Right renal pelvis (tissue), 4 donors: ENCODE measurements at places on chromosomes 12 and 14. TPM values are rescaled to one million over a fixed set of nuclear protein-coding genes. Genes with fewer than 3 reads are reported as not detected.

The FOXG1 gene
- polyA plus RNA-seq, result 0.06 TPM

The MGST1 gene
- 29.4 TPM for polyA plus RNA-seq

The SSTR1 gene
- polyA plus RNA-seq, result 2.6 TPM

The CDKN1B gene
- 70.5 TPM for polyA plus RNA-seq

The DENND5B gene
- 34.4 TPM for polyA plus RNA-seq

DNA sequence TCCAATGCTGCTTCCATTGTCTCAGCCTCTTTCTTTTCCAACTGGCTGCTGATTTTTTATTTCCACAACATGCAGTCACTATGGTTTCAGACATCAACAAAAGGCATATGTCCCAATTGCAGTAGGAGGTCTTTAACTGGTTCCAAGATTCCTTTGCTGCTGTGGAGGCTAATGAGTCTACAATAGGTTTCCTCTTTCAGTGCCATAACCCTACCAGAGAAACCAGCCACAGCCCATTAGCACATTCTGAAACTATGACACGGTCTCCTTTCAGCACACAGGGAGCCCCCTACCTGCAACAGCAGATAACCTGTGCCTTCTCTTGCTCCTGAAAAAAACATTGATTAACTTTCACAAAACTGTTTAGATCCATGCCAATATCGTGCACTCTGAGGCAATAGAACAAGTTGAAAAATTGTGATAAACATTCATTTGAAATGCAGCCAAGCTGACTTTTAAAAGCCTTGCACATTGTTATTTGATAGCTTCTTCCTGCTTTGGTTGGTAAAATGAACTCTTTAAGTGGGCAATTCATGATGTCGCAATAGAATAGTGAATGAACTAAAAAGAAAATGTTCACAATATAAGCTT, 32.4 kb downstream of the PLEKHG7 start:
- no peak for DNase-seq

GRCh38 chr14:57979376-57980048, 113.6 kb upstream of the SLC35F4 start:
- DNase-seq, result no peak

GRCh38 chr12:89576572-89577220, 50.8 kb upstream of the POC1B start:
- no peak for DNase-seq

- no peak for DNase-seq
Observed at GRCh38 chr12:96876966-96877365, 30.1 kb upstream of the NEDD1 start.

DNA sequence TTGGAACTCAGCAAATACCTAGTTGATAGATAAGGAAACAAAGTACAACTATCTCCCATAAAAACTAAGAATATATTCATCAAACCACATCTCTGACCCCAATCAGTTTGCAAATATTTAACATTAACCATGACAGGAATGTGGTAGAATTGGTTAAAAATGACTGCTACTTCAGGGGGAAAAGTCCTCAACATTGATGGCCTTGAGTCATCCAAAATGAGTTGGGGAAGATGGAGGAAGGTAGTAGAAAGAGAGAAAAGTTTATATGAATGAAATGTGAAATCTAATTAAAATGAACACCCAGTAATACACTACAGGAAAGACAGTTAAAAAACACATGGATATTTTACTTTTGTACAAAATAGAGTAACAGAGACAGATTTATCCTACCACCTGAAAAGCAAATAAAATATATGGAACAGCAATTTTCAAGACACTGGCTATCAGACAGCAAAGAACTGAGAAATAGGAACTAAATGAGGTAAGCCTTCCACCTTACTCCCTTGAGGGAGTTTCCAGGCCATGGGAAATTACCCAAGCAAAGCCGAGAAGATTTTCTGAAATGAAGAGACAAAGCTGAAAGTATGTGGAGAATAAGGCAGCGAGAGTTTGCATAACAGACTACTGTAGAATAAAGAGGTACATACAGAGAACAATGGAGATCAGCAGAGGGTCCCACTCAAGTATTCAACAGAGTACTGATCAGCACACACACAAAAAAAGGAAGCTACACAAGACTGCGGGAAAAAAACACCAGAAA, 49.6 kb downstream of the TC2N start:
- DNase-seq, result no peak

DNA sequence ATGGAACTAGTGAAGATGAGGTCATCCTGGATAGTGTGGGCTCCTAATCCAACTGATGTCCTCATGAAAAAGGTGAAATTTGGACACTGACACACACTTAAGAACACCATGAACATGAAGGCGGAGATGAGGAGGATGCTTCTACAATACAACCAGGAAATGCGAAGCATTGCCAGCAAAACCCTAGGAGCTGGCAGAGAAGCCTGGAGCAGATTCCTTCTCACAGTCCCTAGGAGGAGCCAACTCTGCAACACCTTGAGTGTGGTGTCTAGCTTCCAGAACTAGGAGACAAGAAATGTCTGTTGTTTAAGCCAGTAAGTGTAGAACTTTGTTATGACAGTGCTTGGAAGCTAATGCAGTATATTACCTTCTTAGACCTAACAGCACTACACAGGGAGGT, 191.9 kb upstream of the PWP1 start:
- DNase-seq, result no peak

GRCh38 chr14:80383223-80383622, 171.9 kb upstream of the DIO2 start:
- DNase-seq, result no peak

- no peak for DNase-seq
Observed at GRCh38 chr12:62760779-62761178, 174.2 kb downstream of the PPM1H start.

GRCh38 chr12:29762637-29763300, 21.0 kb downstream of the TMTC1 start:
- DNase-seq, result no peak

- no peak for DNase-seq
Observed at GRCh38 chr12:2488131-2488530, 306.6 kb upstream of the FKBP4 start.

GRCh38 chr14:94138251-94138650, 8.8 kb upstream of the IFI27L2 start:
- DNase-seq, result no peak
